ENCODE measurements at places on chromosomes 6 and 20. TPM values are rescaled to one million over a fixed set of nuclear protein-coding genes. Genes with fewer than 3 reads are reported as not detected.

DNA sequence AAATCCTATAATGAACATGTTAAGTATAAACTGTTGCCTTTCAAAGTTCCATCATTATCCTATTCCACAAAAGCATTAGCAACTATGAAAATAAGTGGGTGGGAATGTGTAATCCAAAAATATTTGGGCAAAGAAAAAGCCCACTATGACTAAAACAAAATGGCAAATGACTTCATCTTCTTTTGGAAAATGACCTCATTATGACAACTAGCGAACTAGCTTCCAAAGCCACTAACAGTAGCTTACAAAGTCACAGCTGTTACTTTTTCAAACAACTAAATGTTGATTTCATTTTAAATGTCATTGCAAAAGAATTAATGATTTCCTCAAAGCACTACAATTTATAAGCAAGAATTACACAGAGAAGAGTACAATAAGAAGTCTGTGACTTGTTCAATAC is 49.8 kb upstream of the RUNX2 start:
- no peak for DNase-seq

- DNase-seq = peak; percentile 69
Observed at GRCh38 chr20:50395251-50395729, 114.9 kb upstream of the PTPN1 start.

GRCh38 chr6:17908831-17909230 is 78.6 kb downstream of the KIF13A start:
- DNase-seq = no peak

GRCh38 chr6:125471667-125472066 is 169.9 kb upstream of the HDDC2 start:
- no peak for DNase-seq

GRCh38 chr20:45487231-45487635 is 17.7 kb downstream of the WFDC2 start:
- DNase-seq = no peak

- no peak for DNase-seq
Observed at GRCh38 chr6:138560130-138560860, 61.0 kb upstream of the NHSL1 start.

GRCh38 chr6:110633731-110634213 is 157.4 kb upstream of the SLC22A16 start:
- DNase-seq = no peak

- DNase-seq = peak; percentile 77
Observed at GRCh38 chr6:36340618-36341454, 4.1 kb upstream of the BNIP5 start.

DNA sequence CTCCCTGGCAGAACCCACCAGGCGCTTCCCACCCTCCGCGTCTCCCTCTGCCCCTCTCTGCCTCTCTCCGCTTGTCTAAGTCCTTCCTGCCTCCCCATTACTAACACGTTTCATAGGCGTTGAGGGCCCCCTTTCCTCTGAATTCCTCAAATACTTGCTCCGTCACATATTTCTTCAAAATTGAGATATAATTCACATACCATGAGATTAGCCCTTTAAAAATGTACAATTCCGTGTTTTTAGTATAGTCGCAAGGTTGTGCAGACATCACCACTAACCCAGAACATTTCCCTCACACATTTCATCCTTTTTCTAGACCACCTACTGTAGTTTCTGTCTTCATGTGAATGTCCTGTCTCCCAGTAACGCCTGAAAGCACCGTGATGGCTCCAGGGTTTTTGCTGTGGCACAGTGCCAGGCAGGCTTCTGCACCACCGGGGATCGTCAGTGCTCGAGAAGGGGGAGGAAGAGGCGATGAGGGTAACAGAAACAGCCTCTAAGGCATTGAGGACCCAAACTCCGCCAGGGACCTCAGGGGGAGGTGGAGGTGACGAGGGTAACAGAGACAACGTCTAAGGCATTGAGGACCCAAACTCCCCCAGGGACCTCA is 141.9 kb upstream of the SNX9 start:
- no peak for DNase-seq

- no peak for DNase-seq
Observed at GRCh38 chr20:62331347-62331746, 28.6 kb downstream of the ADRM1 start.

GRCh38 chr20:55678970-55679667 is 326.2 kb downstream of the CBLN4 start:
- no peak for DNase-seq

DNA sequence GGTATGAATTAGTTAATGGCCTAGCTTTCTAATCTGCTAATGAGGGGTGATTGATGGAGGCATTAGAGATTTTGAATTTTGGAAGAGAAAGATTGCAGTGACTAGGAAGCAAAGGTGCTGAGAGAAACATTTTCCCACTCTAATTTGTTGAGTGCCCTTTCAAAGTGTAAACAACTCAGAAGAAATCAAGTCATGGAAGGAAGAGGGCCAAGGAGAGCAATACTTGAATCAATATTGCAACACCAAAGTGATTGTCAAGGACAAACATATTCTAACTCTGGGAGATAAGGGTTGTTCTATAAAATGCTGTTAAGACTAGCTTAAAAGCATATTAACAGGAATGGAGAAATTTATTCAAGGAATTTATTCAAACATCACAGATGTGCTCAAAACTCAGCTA is 182.7 kb upstream of the FERMT1 start:
- DNase-seq = no peak

GRCh38 chr20:36984257-36984638 is 32.7 kb upstream of the SAMHD1 start:
- DNase-seq = no peak

The RIPOR2 gene
- total RNA-seq = 16.1 TPM

The SNX9 gene
- 66.2 TPM for total RNA-seq

The PHF20 gene
- 30.0 TPM for total RNA-seq
